ENCODE measurements at places on chromosomes 6 and 20.

DNA sequence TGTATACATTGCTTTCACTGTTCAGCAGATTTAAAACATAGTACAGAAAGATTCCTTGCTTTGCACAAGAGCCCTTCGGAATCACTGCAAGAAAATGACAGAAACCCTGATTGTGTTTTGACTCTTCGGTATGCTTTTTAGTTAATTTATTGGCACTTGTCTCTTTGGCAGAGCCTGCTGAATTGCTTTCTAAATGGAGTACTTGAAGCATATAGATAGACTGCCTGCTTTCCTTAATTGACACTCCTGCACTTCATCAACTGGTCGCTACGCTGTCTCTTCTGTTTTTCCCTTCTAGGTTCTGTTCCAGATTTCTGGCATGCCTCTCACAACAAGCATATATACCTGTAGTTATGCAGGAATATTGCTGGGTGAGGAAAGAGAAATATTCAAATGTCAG lies 22.4 kb upstream of the RBM24 start:
- DNase-seq, result no peak

DNA sequence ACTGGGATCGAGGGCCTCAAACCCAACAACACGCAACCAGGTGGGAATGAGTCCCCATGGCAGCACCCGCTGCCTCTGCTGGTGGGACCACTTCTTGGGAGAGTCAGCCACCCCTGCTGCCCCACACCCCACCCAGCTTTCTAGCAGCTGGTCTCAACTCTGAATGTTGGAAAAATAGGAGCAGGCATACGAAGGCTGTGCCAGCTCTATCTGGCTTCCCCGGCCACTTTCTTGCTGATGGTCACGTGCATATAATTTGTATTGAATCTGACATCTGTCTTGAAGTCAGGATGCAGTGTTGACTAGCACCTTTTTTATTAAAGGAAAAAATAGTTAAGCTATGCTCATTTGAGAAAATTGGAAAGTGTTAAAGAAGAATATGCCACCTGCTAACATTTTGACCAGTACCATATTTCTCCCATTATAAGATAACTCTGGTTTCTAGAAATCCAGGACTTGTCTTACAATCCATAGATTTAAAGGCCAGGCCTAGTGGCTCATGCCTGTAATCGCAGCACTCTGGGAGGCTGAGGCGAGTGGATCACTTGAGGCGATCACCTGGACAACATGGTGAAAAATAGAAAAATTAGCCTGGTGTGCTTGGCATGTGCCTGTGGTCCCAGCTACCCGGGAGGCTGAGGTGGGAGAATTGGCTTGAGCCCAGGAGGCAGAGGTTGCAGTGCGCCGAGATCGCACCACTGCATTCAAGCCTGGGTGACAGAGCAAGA lies 26.9 kb upstream of the MAPRE1 start:
- no peak for DNase-seq

- DNase-seq, result no peak
These were observed 327.8 kb upstream of the MAN1A1 start for GRCh38 chr6:119677384-119677783.

DNA sequence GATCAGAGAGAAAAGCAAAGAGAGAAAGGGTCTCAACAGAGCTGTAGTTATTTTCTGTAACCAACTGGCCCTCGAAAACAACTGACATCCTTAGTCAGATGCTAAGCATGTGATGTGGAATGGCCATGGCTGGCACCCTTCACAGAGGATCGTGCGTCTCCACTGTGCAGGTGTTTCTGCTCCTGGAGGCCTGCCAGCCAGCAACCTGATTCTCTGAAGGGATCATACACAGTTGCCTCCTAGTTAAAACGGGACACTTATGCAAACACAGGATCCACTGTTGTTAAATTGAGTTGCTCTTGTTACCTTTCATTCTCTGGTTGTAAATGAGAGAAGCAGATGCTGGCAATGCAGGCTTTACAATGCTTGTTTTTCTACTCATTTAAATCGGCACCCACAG lies 148.5 kb downstream of the HDGFL1 start:
- DNase-seq, result no peak

DNA sequence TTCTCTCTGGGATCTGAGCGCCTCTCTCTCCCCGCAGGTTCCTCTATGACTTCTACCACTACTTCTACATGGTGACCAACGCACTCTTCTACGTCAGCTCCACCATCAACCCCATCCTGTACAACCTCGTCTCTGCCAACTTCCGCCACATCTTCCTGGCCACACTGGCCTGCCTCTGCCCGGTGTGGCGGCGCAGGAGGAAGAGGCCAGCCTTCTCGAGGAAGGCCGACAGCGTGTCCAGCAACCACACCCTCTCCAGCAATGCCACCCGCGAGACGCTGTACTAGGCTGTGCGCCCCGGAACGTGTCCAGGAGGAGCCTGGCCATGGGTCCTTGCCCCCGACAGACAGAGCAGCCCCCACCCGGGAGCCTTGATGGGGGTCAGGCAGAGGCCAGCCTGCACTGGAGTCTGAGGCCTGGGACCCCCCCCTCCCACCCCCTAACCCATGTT lies 36.3 kb upstream of the MRGBP start:
- no peak for DNase-seq

GRCh38 chr20:36094497-36094896 lies 60.0 kb upstream of the EPB41L1 start:
- DNase-seq, result no peak

DNA sequence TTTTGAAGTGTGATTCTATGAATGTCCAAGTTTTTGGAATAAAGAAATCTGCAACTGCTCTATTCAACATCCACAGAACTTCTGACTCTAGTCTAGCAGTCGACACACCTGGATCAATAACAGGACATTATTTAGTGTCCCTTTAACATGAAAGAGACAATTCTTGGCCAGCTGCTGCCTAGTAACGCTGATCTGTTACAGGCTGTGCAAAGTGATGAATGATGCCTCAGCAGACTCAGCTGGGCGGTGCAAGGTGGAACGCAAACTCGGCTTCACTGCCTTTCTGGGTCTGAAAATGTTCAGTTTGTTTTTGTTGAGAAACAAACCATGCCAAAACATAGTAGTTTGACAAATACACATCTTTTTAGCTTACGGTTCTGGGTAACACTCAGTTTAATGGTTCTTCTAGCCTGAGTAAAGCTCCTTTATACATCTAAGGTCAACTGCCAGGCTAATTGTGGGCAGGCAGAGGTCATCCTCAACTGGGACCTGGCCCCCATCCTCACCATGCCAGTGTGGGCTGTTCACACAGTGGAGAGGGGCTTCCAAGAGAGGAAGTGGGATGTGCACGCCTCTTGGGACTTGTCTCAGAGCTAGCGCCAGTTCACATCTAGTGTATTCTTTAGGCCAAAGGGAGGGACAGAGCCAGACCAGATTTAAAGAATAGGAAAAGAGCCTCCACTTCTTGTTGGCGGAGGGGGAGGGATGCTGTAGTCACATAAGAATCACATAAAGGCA lies 879.7 kb downstream of the QKI start:
- DNase-seq, result no peak

DNA sequence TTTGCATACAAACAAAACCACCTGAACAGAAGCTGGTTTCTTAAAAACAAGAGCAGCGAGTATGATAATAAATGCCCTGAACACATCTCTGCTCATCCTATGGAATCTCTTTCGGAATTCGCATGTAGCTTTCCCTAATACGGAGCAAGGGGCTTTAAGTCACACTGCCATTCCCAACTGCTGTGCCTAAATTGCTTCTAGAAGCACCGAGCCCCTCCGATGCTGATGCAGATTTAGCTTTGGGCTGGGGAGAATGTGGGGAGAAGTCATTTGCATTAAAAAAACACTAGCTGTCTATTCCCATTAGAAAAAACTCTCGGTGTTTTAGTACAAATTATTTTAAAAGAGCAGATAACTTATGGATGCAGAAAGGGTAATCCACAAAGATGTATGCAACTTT lies 76.9 kb downstream of the CD83 start:
- no peak for DNase-seq

DNA sequence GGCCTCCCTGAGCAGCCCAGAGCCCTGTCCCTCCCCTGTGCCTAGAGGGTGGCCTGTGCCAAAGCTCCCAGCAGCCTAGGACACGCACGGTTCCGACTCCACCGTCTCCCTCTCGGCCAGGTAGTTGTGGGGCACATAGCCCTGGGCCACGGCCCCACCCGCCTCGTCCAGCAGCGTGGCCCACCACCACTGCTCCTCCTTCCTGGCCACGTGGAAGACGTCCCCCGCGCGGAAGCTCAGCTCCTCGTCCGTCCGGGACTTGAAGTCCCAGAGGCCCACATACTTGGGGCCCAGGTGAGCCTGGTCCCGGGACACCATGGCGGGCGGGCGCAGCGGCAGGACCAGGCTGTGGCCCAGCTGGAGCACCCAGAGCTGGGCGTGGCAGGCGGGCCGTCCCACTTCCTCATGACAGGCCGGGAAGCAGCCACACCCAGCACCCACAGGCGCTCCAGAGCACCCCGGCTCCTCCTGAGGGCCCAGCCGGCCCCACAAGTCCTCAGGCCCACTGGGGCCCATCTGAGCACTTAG lies at the start of gene PTK6:
Gene PTK6, minus strand, starts transcription at position 380 of the 528 bp plus-strand sequence. Its CDS starts 62 bp downstream, at position 318.
- no peak for DNase-seq

- no peak for DNase-seq
These were observed 260.1 kb upstream of the ARID1B start for GRCh38 chr6:156517088-156517487.

GRCh38 chr20:4488407-4489339 lies 233.0 kb upstream of the PRND start:
- DNase-seq, result no peak

GRCh38 chr6:130724089-130724488 lies 103.1 kb upstream of the SMLR1 start:
- no peak for DNase-seq

Data from frontal cortex (tissue), 4 donors.